SHP77 treated with DMSO at 0.1 percent for 48 hours (cell line): ENCODE measurements at places on chromosomes 13 and 19.

GRCh38 chr19:55441692-55442321, 1.3 kb downstream of the SHISA7 start:
- no peak for DNase-seq

DNA sequence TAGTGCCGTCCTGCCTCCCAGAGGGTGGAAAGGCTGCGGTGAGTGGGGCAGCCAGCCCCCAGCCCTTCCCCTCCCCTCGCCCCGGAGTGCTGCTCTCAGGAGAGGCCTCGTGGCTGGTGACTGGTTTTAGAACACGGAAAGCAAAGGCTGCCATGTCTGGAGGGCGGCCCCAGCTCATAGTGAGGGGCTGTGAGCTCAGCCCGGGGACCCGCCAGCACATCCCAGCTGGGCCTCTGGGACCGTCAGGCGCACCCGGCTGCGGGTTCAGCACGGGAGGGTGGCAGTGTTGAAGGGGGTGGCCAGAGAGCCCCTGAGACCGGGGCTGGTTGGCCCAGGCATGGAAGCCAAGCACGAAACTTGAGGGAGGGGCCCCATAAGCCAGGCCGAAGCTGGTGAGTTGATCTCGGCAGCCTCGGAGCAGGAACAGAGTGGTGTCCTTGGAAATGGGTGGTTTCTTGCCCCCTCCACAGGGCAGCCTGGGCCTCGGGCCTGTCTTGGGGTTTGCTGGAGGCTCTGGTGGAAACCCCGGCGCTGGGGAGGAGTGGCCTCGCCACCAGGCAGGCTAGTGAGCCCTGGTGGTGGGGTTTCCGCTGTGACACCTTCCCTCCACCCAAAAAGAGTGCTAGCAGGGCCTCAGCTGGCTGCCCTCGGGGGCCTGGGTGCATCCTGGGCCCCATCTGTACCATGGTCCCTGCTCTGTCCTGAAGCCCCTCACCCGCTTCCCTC, 157.7 kb downstream of the KDM4B start:
- DNase-seq: no peak

DNA sequence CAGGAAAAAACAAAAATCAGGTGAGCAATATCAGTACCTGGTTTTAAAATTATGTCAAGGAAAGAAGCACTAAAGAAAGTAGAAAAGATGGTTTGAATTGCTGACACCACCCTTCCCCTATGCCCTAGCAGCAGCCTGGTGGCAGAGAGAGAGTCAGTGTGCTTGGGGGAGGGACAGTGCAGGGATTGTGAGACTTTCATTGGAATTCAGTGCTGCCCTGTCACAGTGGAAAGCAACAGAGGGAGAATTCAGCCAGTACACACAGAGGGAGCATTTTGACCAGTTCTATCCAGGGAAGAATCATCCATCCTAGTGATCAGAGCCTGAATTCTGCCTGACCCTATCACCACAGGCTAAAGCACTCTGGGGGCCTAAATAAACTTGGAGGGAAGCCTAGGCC, 222.4 kb upstream of the PCDH17 start:
- DNase-seq: no peak

- DNase-seq: no peak
Measured at GRCh38 chr13:41645331-41645730, 188.0 kb downstream of the RGCC start.

- DNase-seq: no peak
Measured at GRCh38 chr13:41746259-41746658, 214.7 kb downstream of the VWA8 start.

DNA sequence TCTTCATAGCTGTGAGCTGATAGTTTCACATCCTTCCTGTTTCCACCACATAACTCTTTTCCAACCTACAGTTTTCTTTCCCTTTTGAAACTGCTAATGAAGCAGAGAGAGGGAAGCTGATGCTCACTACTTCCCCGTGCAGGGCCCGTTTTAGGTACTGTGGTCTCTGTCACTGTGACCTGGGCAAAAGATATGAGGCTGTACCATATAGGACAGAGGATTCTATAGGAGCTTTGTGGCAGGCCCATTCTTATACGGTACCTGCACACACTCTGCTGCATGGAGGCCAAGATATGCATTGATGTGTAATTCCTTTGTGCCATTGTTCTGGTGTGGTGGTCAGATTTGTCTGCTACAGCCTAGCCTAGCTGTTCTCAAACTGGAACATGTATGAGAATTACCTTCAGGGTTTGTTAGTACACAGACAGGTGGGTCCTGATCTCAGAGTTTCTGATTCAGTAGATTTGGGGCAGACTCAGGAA, 577.3 kb downstream of the LMO7 start:
- no peak for DNase-seq
